ENCODE measurements at places on chromosomes 3 and 15.

- no peak for DNase-seq
Observed at GRCh38 chr3:187024536-187025226, 94.4 kb downstream of the ST6GAL1 start.

- DNase-seq: peak; percentile 33
Observed at GRCh38 chr3:98039322-98040024, 4.4 kb upstream of the GABRR3 start.

DNA sequence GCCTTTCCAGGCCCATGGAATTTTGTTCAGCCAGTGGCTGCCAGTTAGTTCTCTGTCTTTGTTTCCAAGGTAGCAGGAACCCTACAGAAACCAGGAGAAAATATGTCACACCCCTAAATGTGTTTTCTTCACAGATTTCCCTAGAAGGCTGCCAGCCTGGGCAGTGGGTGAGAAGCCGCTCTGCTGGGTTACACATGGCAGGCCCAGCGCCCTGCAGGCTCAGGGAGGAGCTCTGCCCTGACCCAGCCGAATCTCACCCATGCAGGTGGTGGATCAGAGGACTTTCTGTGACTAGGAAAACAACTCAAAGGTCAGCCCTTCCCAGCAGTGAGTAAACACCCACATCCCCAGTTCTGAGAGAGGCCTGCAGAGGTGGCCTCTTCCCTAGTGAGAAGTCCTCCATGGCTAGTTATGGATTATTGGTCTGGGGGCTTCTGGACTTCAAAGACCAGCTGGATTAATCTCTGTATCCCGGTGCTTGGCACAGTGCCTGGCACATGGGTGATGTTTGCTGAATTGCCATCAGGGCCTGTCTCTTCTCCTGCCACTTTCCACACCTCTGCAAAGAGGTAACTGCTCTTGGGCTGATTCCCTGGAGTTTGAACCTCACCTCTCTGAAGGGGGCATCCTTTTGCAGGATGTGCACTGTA lies 34.7 kb upstream of the BDH1 start:
- no peak for DNase-seq

DNA sequence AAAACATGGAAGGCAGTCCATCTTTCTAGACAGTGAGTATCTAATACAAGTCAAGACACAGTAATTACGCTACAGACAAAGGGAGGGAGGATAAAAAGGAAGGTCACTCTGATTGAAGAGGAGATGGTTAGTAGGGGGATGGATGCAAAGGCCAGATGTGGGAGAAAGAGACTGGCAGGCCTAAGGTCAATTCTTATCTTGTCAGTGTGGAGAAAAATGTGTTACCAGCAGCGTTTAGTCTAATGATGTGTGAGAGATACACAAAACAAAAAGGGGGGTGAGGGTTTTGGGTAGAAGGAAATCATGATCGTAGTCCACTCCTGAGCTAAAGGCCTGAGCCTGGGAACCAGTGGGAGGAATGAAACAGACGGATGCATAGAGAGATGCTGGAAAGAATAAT lies 46.7 kb downstream of the RFTN1 start:
- DNase-seq: no peak

DNA sequence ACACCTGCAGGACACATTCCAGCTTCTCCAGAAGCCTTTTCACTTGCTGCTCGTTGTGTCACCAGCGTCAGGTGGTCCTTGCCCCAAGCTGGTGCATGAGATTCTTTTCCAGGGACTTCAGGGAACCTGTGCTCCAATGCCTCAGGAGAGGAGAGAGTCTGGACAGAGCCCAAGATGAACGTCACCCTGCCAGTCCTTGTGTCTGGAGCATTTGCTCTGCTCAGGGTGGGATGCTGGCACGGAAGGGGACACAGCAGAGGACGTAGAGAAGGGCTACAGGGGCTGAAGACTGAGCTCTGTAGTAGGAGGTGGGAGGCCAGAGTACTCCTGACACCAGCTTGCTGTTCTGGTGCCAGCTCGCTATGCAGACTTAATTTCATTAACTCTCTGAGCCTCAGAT lies 262.1 kb downstream of the XXYLT1 start:
- no peak for DNase-seq

GRCh38 chr15:78063970-78064385 lies 13.5 kb downstream of the TBC1D2B start:
- no peak for DNase-seq

DNA sequence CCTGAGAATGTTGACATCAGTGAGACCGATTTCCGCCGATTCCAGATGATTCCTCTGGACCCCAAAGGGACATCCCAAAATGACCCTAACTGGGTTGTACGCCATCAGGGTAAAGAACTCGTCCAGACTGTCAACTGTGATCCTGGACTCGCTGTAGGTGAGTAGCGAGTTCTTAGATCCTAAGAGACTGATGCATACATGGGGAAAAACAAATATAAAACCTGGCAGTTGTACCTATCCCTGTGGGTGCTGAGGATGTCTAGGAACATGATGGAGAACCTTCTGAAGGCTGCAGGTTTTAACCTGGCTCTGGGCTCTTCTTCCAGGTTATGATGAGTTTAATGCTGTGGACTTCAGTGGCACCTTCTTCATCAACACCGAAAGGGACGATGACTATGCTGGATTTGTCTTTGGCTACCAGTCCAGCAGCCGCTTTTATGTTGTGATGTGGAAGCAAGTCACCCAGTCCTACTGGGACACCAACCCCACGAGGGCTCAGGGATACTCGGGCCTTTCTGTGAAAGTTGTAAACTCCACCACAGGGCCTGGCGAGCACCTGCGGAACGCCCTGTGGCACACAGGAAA lies 12.3 kb downstream of the THBS1 start:
- no peak for DNase-seq

GRCh38 chr3:100615684-100616083 lies 6.3 kb downstream of the ADGRG7 start:
- no peak for DNase-seq

DNA sequence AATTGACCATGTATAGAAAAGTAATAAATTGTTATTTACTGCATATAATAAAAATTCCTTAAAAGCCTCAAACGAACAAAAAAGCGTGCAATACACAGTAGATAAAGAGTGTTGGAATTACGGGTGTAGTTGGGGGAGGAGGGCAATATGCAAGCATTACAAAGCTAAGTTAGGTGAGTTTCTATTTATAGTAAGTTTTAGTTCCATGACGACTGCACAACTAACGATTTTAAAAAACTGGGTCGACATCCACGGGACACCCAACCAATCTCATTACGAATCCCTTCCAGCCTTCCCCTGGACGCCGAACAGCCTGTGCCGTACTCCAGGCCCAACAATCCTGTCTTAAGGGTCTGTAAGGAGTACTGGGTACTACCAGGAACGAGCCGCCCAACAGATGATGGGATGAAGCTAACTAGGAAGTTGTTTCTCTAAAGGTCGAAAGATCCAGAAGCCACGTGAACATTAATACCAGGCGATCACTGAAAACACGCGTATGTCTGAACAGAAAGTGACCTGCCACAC lies 677 bp downstream of the POLQ start:
- no peak for DNase-seq

DNA sequence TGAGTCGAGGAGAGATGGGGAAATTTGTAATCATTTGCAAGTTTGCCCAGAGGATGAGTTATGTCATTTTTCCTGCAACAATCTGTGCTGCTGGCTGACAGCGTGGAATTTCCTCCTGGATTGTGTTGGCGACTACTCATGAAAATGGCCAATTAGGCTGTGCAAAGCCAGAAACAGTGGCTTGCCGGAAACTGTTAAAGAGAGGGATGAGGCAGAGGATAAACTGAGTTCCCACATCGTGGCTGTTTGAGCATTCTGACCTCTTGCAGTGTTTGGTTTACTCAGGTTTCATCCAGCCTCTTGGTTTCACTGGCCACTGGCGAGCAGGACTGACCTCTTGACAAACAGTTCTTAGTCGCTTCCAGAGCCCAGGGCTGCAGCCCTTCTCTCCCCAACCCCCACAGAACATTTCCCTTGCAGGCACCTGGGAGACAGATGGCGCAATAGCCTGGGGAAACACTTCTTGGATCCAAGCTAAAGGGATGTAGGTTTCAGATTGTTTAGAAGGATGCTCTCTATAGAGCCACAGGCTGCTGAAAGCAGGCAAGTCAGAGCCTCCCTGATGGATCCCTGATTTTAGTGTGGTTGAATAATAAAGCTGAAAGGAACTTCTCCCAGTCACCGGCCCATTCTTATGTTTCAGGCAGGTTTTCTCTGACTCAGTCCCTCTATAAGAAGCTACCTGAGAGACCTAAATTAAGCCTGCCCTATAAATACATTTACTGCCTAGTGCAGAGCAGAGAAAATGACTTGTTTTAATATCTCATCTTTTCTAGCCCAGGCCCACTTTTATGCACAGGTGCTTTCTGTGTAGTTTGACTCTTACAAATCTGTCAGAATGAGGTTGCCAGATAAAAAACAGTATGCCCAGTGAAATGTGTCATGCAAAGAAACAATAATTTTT lies 92.8 kb upstream of the UBE2E1 start:
- no peak for DNase-seq

DNA sequence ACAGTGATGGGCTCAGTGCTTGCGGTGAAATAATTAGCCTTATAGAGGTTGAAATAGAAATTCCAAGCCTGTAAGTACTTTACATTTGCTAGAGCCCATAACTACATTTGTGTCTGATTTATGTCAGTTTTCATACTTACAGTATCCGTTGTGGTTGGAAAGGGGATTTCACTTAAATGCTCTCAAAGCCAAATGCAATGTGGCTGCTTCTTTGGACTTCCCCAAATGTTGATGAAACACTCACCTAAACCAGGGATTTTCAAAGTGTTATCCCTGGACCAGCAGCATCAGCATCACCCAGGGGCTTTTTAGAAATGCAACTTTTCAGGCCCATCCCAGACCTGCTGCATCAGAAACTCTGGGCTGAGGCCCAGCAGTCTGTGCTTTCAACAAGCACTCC lies 378.7 kb downstream of the MCTP2 start:
- DNase-seq: no peak

- DNase-seq: no peak
Observed at GRCh38 chr3:182609575-182610156, 183.6 kb upstream of the ATP11B start.

DNA sequence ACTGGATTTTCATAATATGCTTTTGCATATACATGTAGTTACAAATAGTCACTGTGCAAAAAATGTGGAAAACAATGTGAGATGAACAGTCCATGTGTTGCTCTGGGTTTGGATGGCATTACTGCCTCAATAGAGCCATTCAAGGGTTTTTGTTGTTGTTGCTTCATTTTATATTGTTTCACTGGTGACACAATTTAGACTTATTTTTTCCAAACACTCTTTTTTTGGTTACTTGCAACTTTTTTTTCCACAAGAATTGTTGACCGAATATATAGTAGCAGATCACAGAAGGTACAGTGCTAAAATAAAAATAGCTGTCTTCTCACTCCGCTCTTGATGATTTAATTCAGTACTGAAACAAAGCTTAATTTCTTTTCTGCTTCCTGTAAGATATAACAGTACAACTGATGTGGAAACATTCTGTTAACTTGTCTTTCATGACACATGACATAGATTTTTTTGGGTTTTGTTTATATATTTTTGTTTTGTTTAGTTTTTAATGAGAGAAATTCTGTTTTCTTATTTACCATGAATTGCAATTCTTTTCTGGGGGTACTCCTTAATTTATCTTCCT lies 618.6 kb downstream of the NAALADL2 start:
- no peak for DNase-seq

- DNase-seq: no peak
Observed at GRCh38 chr3:195226900-195227447, 44.0 kb downstream of the XXYLT1 start.

DNA sequence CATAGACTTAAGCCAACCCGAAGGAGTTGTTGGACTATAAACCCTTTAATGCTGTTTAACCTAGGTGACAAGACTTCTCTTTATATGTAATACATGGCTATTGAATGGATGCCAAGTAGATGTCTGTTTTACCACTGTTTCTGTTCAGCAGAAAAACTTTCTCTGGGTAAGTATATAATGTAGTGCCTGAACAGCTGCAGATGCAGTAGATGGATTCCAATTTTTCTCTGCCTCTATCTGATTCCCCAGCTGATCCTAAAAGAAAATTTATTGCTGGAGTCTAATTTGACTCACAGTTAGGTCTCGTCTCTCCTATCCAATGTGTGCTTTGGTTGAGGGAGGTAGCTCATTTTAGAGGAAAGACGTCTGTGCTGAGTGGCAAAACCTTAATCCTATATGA lies 256.5 kb upstream of the CBLB start:
- no peak for DNase-seq

DNA sequence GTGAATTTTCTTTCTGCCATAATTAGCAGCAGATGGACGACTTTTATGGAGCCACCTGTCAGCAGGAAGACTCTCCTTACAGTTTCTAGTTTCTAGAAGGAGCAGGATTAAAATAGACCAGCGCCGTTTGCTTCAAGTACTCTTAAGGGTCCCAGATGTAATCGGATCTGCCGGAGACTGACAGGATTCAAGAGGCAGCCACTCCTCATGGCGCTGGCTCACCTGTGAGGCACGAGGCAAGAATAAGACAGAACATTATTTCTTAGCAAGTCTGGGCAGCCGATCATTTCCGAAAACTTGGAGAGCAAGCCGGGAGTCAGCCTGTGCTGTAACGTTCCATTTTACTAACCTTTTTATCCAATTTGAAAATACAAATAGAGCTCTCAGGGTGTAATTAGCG lies 410.4 kb upstream of the RORA start:
- DNase-seq: no peak

DNA sequence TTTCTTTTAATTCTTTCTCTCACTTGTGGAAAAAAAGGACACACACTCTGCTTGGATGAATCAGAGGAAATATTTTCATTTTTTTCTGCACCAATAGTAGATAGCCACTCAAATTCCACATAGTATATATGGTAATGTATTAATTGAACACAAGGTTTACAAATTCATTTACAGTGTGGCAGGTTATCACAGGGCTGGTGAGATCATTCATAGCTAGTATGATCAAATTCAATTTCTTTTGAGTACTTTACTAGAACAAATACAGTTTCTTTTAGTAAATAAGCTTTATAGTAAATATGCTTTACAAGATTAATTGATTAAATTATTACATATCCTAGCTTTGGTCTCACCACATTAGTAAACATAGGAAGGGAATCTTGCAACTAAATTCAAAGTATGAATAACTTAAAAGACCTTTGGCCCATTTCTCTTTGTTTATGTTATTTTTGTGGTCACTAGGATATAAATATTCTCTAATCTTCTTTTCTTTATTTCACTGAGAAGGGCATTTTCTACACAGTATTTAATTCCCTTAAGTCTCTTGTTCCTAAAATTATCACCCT lies 40.1 kb upstream of the PARP14 start:
- no peak for DNase-seq

GRCh38 chr3:71247958-71248335 lies 335.6 kb downstream of the FOXP1 start:
- DNase-seq: no peak

- DNase-seq: no peak
Observed at GRCh38 chr3:177196008-177196455, 1.2 kb downstream of the TBL1XR1 start.
